Chondrocyte (in vitro differentiated cells): ENCODE measurements at places on chromosomes 4 and X. TPM values are rescaled to one million over a fixed set of nuclear protein-coding genes. Genes with fewer than 3 reads are reported as not detected.

DNA sequence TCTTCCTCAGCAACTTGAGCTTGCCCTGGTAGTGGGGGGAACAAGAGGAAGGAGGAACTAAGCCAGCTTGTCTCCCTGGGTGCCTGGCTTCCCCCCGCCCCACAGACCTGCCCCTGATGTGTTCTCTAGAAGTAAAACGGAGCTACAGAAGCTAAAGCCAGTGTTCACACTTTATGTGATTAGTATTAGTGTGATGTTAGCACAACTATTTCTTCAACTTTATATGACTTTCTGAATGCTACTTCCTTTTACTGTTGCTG lies 10.7 kb downstream of the RGS12 start:
- H3K36me3 ChIP-seq = no peaks in the 10 kb centered on the region
- no peaks in the 10 kb centered on the region for H3K27me3 ChIP-seq
- peaks cover 29% of the 10 kb centered on the region for H3K4me1 ChIP-seq
- H3K4me3 ChIP-seq = no peak overlapping the region
- H3K27ac ChIP-seq = no peak overlapping the region
- no peak for DNase-seq

- peaks cover 24% of the 10 kb centered on the region for H3K4me1 ChIP-seq
- H3K27me3 ChIP-seq = no peaks in the 10 kb centered on the region
- no peak overlapping the region for H3K4me3 ChIP-seq
- no peaks in the 10 kb centered on the region for H3K36me3 ChIP-seq
These were observed 39.3 kb downstream of the SH3KBP1 start for GRCh38 chrX:19848110-19848509.

- no peak overlapping the region for H3K27ac ChIP-seq
- H3K4me3 ChIP-seq = no peak overlapping the region
- no peaks in the 10 kb centered on the region for H3K36me3 ChIP-seq
- no peaks in the 10 kb centered on the region for H3K27me3 ChIP-seq
- DNase-seq = no peak
These were observed 18.3 kb downstream of the ADGRG4 start for GRCh38 chrX:136318895-136319597.

NPY2R gene
- total RNA-seq = not detected in 3 replicates

CT45A10 gene
- not detected in 3 replicates for total RNA-seq
